ENCODE measurements at places on chromosomes 7 and 10. TPM values are rescaled to one million over a fixed set of nuclear protein-coding genes. Genes with fewer than 3 reads are reported as not detected.

Gene MYH16
- not detected for total RNA-seq

Gene GDF2
- total RNA-seq: not detected

Gene VWC2
- total RNA-seq: not detected

Gene MDFIC
- total RNA-seq: 43.5 TPM

Gene ITGA8
- 8.7 TPM for total RNA-seq

Gene CLEC5A
- not detected for total RNA-seq

Gene SHH
- total RNA-seq: not detected

Gene VPS37D
- total RNA-seq: 1.8 TPM

Gene CFAP69
- 0.21 TPM for total RNA-seq

Gene PYROXD2
- total RNA-seq: 13.8 TPM

Gene GJD4
- not detected for total RNA-seq

Data from SJSA1 (cell line).